Fibroblast of lung (primary cell): ENCODE measurements at places on chromosomes 7 and 10. TPM values are rescaled to one million over a fixed set of nuclear protein-coding genes. Genes with fewer than 3 reads are reported as not detected.

GRCh38 chr7:110075450-110075849 is 1015.5 kb upstream of the LRRN3 start:
- no peak for DNase-seq
- H3K4me3 ChIP-seq, result no peak overlapping the region
- no peaks in the 10 kb centered on the region for H3K4me1 ChIP-seq
- no peak overlapping the region for H3K27ac ChIP-seq
- H3K36me3 ChIP-seq, result no peaks in the 10 kb centered on the region
- H3K27me3 ChIP-seq, result no peaks in the 10 kb centered on the region

DNA sequence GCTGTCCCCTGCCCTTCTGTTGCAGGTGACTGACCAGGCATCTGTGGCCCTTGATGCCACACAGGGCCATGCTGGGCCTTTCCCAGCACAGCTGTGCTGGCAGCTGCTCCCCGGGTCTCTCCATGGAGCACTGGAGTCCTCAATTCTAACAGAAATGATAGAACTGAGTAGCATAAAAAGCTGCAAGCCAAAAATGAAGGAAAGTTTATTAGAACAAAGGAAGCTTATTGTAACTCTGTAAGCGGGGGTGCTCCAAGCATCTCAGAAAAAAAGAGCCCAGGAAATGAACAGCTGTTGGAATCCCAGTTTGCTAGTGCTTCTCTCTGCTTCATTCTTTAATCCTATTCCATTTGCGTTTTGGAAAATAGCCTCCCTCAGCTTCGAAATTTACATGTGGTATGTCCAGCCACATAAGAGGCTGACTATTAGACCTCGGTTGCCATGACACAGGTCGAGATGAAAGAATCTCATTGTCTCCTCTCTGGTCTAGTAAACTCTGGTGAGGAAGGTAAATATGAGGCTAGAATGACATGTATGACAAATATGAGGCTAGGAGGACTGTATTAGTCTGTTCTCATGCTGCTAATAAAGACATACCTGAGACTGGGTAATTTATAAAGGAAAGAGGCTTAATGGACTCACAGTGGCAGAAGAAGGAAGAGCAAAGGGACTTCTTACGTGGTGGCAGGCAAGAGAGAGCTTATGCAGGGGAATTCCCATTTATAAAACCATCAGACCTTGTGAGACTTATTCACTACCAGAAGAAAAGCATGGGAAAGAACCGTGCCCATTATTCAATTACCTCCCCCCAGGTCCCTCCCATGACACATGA is 23.7 kb downstream of the EPDR1 start:
- no peaks in the 10 kb centered on the region for H3K27me3 ChIP-seq
- no peak overlapping the region for H3K4me3 ChIP-seq
- H3K4me1 ChIP-seq, result peaks cover 8% of the 10 kb centered on the region
- H3K27ac ChIP-seq, result no peak overlapping the region
- no peaks in the 10 kb centered on the region for H3K36me3 ChIP-seq

GRCh38 chr7:1459920-1460820 is 900 bp upstream of the MICALL2 start:
- H3K4me1 ChIP-seq, result peaks cover 22% of the 10 kb centered on the region
- peak overlapping the region; percentile 32 for H3K4me3 ChIP-seq
- no peaks in the 10 kb centered on the region for H3K36me3 ChIP-seq
- H3K27me3 ChIP-seq, result no peaks in the 10 kb centered on the region
- DNase-seq, result no peak

The PHYHIPL gene
- total RNA-seq, result not detected in 2 replicates
